ENCODE measurements at places on chromosomes 1 and 21.

GRCh38 chr1:7136166-7136953 is 351.1 kb downstream of the CAMTA1 start:
- DNase-seq, result no peak

- peak; percentile 53 for DNase-seq
Measured at GRCh38 chr1:87588495-87588894, 259.8 kb downstream of the LMO4 start.

- no peak for DNase-seq
Measured at GRCh38 chr21:38350684-38351083, 93.9 kb downstream of the KCNJ15 start.

- DNase-seq, result no peak
Measured at GRCh38 chr1:94807742-94808491, 12.2 kb upstream of the SLC44A3 start.

GRCh38 chr1:186775881-186776560 is 52.7 kb upstream of the PLA2G4A start:
- DNase-seq, result no peak

DNA sequence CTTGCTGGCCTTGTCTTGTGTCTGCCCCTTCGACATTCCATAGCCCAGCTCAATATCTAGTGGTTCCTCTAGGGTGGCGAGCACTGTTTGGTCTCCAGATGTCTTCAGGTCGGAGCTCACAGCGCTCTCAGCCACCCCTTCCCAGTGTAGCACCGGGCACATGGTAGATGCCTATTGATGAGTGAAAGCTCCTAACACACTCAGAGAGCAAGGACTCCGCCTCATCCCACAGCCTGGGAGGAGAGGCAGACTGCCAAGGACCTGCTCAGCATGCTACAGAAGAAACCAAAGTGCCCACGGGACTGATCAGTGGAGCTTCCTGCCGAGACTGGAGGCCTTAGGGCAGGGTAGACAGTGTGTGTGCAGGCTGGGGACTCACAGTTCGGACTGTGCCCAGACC is 10.9 kb downstream of the PCSK9 start:
- no peak for DNase-seq

DNA sequence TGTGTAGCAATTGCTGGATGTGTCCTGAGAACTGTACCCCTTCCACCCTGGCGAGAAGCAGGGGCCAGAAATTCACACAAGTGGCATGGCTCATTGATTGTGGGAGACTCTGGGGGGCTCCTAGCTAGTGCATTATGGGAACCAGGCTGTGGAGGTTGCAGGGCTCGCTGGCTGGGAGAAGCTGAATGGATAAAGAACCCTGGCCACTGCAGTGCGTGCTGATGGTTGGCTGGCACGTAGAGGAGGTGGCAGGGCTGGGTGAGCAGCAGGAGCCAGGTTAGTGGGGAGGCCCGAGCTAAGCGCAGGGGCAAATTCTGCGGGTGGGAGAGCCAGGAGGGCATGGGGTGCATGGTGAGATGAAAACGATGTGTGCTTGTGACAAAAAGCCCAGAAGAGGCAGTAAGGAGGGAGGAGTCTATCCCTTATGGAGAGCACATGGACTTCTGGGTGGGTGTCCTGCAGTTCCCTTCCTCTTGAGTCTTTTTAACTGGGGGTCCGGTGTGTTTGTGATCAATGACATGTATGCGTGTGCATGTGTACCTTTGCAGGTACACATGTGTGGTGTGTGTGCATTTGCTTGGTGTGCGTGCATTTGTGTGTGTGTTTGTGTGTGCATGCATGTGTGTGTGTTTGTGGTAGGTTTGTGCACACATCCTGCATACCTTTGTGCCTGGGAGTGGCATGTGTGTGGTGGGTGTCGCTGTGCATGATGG is 3.6 kb downstream of the GUK1 start:
- no peak for DNase-seq

- DNase-seq, result peak; percentile 62
Measured at GRCh38 chr1:20470194-20470593, 15.8 kb downstream of the CAMK2N1 start.

GRCh38 chr1:213003256-213003655 is 12.4 kb downstream of the ANGEL2 start:
- no peak for DNase-seq

DNA sequence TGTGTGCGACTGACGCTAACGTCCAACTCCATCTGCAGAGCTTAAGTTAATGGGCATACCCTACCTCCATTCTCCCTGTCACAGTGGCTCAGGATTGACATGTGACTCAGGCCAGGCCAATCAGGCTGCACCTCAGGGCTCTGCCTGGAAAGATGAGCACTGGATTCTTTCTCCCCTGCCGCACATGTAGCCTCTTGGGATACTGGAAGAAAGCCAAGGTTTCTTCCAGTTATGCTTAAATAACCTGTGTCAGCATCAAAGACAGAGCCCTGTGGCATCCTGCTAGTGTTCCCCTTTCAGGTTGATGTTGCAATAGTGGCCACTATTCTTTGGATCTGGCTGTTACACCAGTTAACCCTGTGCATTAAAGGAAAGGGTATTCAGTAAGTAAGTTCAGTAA is 55.0 kb upstream of the SYT6 start:
- DNase-seq, result peak; percentile 7

DNA sequence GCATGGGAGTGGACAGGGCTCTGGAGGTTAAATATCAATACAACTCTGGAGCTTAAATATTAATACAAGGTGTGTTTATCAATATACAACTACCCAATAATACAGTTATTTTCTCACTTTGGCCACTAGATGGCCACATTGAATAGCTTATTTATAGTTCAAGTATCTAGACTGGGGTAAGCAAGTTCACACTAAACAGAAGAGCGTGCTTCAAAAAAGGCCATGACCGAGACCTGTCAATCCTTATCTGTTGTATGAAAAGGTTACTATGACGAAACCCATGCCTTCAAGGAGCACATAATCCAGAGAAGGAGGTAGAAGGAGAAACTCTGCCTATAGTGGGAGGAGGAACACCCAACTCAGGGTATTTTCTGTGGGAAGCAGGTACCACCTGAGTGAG is 29.1 kb downstream of the CHML start:
- DNase-seq, result peak; percentile 76

DNA sequence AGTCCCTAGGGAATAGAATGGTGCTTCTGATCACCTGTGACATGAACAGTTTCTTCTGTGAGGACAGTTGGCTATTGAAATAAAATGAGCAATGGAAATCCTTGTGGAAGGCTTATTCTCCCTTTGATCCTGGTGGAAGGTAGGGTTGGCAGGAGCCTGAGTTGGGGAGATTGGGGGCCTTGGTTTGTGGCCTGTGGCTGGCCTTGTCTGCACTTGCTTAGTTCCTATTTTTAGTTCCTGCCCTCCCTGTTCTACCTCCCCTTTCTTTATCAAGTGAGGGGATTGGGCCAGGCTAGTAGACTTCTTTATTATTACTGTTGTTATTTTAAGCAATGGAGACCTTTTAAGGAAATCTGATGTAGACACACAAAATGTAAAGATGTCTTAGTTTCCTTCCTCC is 8.2 kb downstream of the DMRTB1 start:
- DNase-seq, result no peak

DNA sequence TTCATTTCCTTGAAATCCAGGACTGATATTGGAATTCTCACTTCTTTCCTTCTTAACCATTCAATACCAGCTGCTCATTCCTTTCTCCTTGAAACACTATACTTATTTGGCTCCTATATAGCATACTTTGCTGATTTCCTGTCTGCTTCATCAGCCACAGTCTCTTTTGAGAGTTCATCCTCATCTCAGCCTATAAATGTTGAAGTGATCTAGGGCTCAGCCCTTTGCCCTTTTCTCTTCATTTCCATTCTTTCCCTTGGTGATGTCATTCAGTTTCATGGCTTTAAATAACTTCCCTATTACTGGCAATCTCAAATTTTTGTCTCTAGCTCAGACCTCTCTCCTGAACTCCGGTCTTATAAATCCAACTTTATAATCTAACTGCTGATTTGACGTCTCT is 24.1 kb upstream of the RABGAP1L start:
- DNase-seq, result no peak

- no peak for DNase-seq
Measured at GRCh38 chr1:36393686-36394085, 4.0 kb downstream of the LSM10 start.

GRCh38 chr1:246096356-246096755 is 410.7 kb downstream of the SMYD3 start:
- DNase-seq, result no peak

All from tongue (tissue), 3 donors.